HepG2 (cell line): ENCODE measurements at places on chromosomes 11 and 22. TPM values are rescaled to one million over a fixed set of nuclear protein-coding genes. Genes with fewer than 3 reads are reported as not detected.

DGCR2 gene
- polyA plus RNA-seq = 23.1 and 27.6 TPM in 2 replicates

- no peak for DNase-seq
Observed at GRCh38 chr22:44409211-44409973, 88.6 kb downstream of the RTL6 start.

GRCh38 chr11:58060939-58061672, 30.4 kb downstream of the OR6Q1 start:
- peak; percentile 91 for DNase-seq

GRCh38 chr11:31106968-31107576, 262.5 kb downstream of the DCDC1 start:
- peak; percentile 50 for DNase-seq

GRCh38 chr22:24703101-24703500, 71.4 kb downstream of the PIWIL3 start:
- peak; percentile 70 for DNase-seq
